Femur (tissue), 1 donor: ENCODE measurements at places on chromosomes 7 and 10.
A peak's percentile ranks its signal among the peaks of the same experiment; 100 is the strongest.

GRCh38 chr10:105503714-105504113, 862.6 kb downstream of the SORCS3 start:
- DNase-seq, result no peak

DNA sequence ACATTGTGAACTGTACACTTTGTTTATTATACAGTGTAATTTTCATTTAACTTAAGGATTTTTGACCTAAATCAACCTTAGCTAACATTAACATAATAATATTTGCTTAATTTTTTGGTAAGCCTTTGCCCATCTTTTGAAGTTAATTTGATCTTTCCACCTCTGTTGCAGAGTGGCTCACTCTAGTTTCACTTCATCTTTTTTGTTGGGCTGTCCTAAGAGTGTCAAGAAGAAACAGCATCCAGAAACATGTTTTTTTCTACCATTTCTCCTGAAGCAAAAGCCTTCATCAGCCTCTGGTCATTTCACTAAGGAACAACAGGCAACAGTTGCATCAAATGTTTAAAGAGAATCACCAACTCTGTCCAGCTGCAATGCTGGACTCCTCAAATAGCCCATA, 824.7 kb downstream of the REEP3 start:
- DNase-seq, result no peak

DNA sequence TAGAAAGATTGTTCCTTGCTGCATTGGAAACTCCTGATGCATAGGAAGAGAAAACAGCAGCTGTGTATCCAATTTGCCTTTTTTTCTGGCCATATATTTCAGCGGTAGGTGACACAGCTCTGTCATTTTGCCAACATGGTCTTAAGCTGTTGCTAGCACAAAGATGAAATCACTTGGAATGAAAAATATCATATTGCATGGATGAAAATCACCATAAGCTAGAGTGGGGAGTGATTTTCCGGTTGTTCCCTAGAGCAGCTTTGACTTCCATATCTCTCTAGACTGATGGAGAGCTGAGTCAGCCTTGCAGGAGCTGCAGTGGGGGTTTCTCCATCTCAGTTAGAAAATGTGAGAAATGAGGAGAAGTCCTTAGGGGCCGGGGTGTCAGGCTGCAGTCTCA, 38.3 kb upstream of the BTBD16 start:
- DNase-seq, result peak; percentile 64

DNA sequence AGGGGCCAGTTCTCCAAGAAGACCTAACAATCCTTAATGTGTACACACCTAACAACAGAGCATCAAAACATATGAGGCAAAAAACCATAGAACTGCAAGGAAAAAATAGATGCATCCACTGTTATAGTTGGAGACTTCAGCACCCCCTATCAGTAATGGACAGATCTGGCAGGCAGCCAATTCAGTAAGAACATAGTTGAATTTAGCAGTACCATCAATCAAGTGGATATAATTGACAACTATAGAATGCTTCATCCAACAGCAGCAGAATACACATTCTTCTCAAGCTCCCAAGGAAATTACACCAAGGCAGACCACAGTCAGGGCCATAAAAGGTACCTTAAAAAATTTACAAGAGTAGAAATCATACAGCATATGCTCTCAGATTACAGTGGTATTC, 42.2 kb downstream of the POLL start:
- DNase-seq, result no peak

- DNase-seq, result no peak
Observed at GRCh38 chr7:39656415-39656814, 33.0 kb downstream of the RALA start.

- DNase-seq, result no peak
Observed at GRCh38 chr10:123878666-123879303, 12.8 kb downstream of the CPXM2 start.

DNA sequence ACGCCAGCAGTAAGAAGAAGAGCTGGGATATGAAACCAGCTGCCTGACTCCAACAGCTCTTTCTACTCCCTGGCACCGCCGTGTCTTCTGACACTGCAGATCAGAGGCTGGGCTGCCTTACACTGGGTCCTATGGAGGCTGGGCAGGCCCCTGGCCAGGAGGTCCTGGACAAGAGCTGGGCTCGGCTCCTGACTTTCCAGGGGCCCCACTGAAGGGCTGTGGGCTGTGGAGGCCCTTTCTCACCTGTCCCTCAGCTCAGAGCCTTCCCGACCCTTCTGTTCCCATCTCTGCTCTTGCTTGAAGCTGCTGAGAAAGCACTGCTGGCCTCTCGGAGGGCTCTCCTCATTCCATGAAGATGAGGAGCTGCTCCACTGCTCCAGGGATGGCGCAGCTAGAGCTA, 85.9 kb upstream of the UNC5B start:
- no peak for DNase-seq

- no peak for DNase-seq
Observed at GRCh38 chr7:41887416-41887815, 184.5 kb upstream of the INHBA start.

- DNase-seq, result peak; percentile 18
Observed at GRCh38 chr10:46550076-46550790, 6.2 kb downstream of the GPRIN2 start.
